ENCODE measurements at places on chromosomes 7 and 10.
A peak's percentile ranks its signal among the peaks of the same experiment; 100 is the strongest.

GRCh38 chr10:18650404-18650997 is 886 bp downstream of the NSUN6 start:
- peak; percentile 12 for DNase-seq
- H3K27me3 ChIP-seq = no peaks in the 10 kb centered on the region
- H3K27ac ChIP-seq = peak overlapping the region; percentile 96

- DNase-seq = no peak
- H3K36me3 ChIP-seq = no peaks in the 10 kb centered on the region
- no peaks in the 10 kb centered on the region for H3K27me3 ChIP-seq
- H3K4me3 ChIP-seq = no peak overlapping the region
- H3K4me1 ChIP-seq = no peaks in the 10 kb centered on the region
- H3K27ac ChIP-seq = no peak overlapping the region
Measured at GRCh38 chr7:78587443-78588044, 789.0 kb downstream of the PHTF2 start.

DNA sequence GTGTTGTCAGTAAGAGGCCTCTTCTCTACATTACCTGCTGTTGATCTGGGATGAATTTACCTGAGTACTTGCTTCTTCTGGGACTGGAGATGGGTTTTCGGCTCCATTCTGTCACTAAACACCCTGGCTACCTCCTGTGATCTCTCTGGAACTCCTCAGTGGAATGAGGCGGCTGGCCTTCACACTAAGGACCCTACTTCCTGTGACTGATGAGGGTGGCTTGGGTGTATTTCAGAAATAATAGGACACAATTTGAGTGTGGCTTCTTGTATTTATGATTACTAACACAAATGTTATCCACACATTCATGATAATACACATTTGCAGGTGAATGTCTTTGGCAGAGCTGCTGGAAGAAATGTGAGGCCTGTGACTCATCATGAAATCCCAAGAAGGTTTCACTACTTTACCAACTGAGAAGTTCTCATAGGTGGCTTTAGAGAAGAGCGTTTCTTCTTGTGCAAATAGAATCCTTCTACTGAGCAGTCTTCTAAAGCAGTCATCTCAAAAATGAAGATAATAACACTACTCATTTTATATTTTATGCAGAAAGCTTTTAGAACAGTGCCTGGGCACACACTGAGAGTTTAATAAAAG is 21.3 kb upstream of the EVX1 start:
- no peak overlapping the region for H3K4me3 ChIP-seq
- H3K27ac ChIP-seq = no peak overlapping the region
- no peaks in the 10 kb centered on the region for H3K36me3 ChIP-seq
- peaks cover 12% of the 10 kb centered on the region for H3K4me1 ChIP-seq

- H3K36me3 ChIP-seq = peaks cover 3% of the 10 kb centered on the region
- DNase-seq = no peak
- no peak overlapping the region for H3K27ac ChIP-seq
- peaks cover 22% of the 10 kb centered on the region for H3K4me1 ChIP-seq
- no peak overlapping the region for H3K4me3 ChIP-seq
Measured at GRCh38 chr10:119496273-119496672, 46.2 kb downstream of the RGS10 start.

GRCh38 chr7:116236020-116236630 is 25.8 kb downstream of the TES start:
- peak; percentile 66 for DNase-seq
- H3K4me3 ChIP-seq = no peak overlapping the region
- H3K4me1 ChIP-seq = peaks cover 9% of the 10 kb centered on the region
- H3K27me3 ChIP-seq = no peaks in the 10 kb centered on the region
- H3K36me3 ChIP-seq = peaks cover 5% of the 10 kb centered on the region
- no peak overlapping the region for H3K27ac ChIP-seq

GRCh38 chr7:38432671-38433070 is 159.2 kb upstream of the TARP start:
- H3K27ac ChIP-seq = no peak overlapping the region
- no peaks in the 10 kb centered on the region for H3K4me1 ChIP-seq
- H3K36me3 ChIP-seq = no peaks in the 10 kb centered on the region
- H3K4me3 ChIP-seq = no peak overlapping the region

GRCh38 chr10:71347587-71348395 is 28.7 kb downstream of the SLC29A3 start:
- no peak overlapping the region for H3K4me3 ChIP-seq
- DNase-seq = no peak
- H3K27me3 ChIP-seq = no peaks in the 10 kb centered on the region
- peaks cover 3% of the 10 kb centered on the region for H3K4me1 ChIP-seq
- H3K27ac ChIP-seq = no peak overlapping the region

DNA sequence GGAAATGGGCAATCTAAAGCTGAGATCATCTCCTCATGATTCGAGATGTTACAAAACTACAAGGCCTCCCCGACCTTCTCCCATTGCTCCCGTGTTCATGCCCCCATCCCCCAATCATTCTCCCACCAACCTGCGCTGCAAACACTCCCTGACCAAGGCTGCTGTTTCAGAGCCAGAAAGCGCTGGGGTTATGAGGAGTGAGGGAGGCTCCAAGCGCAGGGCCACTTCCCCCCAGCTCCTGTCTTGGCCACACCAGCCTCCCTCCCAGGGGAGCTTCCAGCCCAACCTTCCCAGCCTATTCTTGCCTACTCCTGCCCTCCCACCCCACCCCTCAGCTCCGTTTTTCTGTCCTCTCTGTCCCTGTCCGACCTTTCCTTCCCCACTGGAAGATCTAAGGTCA is 14.7 kb upstream of the NODAL start:
- no peak for DNase-seq
- peaks cover 11% of the 10 kb centered on the region for H3K4me1 ChIP-seq
- no peak overlapping the region for H3K4me3 ChIP-seq
- no peak overlapping the region for H3K27ac ChIP-seq
- H3K36me3 ChIP-seq = no peaks in the 10 kb centered on the region

DNA sequence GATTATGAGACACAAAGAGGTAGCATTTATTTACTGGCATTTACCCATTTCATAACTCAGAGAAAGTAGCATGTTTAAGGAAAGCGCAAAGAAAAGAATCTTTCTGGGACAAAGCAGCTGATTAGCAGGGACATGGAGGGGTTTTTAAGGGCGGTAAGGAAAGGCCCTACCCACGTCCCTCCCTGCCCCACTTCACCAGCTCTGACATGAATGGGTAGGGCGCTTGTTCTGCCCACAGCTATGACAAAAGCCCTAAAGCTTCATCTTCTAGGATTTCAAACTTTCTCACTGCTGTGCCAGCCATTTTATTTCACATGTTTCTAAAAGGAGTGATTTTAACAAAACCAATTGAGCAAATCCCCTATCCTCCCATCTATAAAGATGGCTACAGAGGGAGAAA is 406.9 kb upstream of the KLF6 start:
- H3K4me1 ChIP-seq = peaks cover under 1% of the 10 kb centered on the region
- H3K36me3 ChIP-seq = no peaks in the 10 kb centered on the region
- no peaks in the 10 kb centered on the region for H3K27me3 ChIP-seq
- no peak for DNase-seq
- no peak overlapping the region for H3K27ac ChIP-seq

DNA sequence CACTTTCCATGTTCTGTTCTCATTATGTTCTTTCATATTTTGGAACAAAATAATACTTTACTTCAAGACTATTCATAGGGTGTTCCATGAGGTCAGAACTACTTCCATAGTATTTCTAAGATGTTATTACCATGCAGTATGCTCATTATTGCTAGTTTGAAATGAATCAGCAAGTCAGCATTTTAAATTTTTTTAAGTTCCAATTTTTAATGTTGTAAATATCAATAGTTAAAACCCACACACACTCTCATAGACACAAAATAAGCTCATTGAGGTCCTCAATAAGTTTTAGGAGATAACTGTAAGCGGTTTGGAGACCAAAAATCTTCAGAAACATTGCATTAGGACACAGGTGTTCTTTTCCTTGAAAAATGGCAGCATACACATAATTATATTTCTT is 550.7 kb downstream of the AUTS2 start:
- H3K4me3 ChIP-seq = no peak overlapping the region
- H3K27me3 ChIP-seq = no peaks in the 10 kb centered on the region
- H3K27ac ChIP-seq = no peak overlapping the region
- no peaks in the 10 kb centered on the region for H3K4me1 ChIP-seq
- no peak for DNase-seq

GRCh38 chr7:9391221-9391620 is 957.8 kb downstream of the NXPH1 start:
- H3K4me1 ChIP-seq = no peaks in the 10 kb centered on the region
- no peaks in the 10 kb centered on the region for H3K27me3 ChIP-seq
- no peak overlapping the region for H3K27ac ChIP-seq
- H3K36me3 ChIP-seq = no peaks in the 10 kb centered on the region
- no peak for DNase-seq

DNA sequence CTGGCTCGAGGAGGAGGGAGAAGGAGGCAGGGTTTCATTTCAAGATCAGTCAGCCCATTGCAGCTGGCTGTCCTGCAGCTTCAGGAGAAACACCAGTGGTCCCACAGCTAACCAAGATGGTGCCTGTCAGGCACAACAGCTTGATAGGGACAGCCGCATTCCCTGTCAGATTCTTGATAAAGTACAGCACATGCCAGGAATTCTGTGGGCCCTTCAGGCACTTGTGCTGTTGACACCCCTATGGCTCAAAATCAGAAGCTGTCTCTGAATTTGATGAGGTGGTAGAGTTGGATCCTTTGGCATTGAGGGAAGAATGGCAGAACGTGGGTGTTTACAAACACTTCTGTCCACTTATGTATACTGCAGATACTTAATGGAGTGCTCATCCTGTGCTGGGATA is 354.3 kb downstream of the KCNMA1 start:
- no peaks in the 10 kb centered on the region for H3K4me1 ChIP-seq
- no peaks in the 10 kb centered on the region for H3K36me3 ChIP-seq
- H3K4me3 ChIP-seq = no peak overlapping the region

- DNase-seq = peak; percentile 16
- no peaks in the 10 kb centered on the region for H3K4me1 ChIP-seq
- H3K27ac ChIP-seq = no peak overlapping the region
- no peak overlapping the region for H3K4me3 ChIP-seq
- no peaks in the 10 kb centered on the region for H3K36me3 ChIP-seq
Measured at GRCh38 chr10:120420421-120420820, 36.6 kb upstream of the PLPP4 start.

- H3K36me3 ChIP-seq = no peaks in the 10 kb centered on the region
- no peak overlapping the region for H3K27ac ChIP-seq
- H3K4me1 ChIP-seq = peaks cover 12% of the 10 kb centered on the region
- H3K4me3 ChIP-seq = no peak overlapping the region
- no peak for DNase-seq
- peaks cover 49% of the 10 kb centered on the region for H3K27me3 ChIP-seq
Measured at GRCh38 chr7:20790375-20790774, 3.7 kb upstream of the SP8 start.

GRCh38 chr10:44975431-44976331 is 2.9 kb downstream of the DEPP1 start:
- DNase-seq = no peak
- H3K4me1 ChIP-seq = peaks cover 76% of the 10 kb centered on the region
- peak overlapping the region; percentile 97 for H3K4me3 ChIP-seq
- no peaks in the 10 kb centered on the region for H3K36me3 ChIP-seq
- H3K27ac ChIP-seq = no peak overlapping the region
- H3K27me3 ChIP-seq = no peaks in the 10 kb centered on the region

DNA sequence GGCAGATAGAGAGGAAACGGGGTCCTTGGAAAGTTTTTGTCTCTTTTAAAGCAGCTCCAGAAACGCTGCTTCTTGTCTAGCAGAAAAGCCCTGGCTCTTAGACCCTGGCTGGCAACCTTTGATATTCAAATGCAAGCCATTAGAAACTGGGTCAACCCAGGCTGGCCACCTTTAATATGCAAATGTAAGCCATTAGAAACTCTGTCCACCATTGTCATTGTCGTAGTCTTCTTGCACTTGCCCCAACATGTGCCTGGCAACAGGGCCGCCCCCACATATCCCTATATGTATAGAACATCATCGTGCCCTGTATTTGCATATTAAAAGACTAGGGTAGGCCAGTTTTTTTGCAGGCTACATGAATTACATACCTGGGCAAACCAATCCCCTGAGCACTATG is 621.3 kb upstream of the DPP6 start:
- no peak overlapping the region for H3K27ac ChIP-seq
- DNase-seq = no peak
- no peaks in the 10 kb centered on the region for H3K27me3 ChIP-seq

DNA sequence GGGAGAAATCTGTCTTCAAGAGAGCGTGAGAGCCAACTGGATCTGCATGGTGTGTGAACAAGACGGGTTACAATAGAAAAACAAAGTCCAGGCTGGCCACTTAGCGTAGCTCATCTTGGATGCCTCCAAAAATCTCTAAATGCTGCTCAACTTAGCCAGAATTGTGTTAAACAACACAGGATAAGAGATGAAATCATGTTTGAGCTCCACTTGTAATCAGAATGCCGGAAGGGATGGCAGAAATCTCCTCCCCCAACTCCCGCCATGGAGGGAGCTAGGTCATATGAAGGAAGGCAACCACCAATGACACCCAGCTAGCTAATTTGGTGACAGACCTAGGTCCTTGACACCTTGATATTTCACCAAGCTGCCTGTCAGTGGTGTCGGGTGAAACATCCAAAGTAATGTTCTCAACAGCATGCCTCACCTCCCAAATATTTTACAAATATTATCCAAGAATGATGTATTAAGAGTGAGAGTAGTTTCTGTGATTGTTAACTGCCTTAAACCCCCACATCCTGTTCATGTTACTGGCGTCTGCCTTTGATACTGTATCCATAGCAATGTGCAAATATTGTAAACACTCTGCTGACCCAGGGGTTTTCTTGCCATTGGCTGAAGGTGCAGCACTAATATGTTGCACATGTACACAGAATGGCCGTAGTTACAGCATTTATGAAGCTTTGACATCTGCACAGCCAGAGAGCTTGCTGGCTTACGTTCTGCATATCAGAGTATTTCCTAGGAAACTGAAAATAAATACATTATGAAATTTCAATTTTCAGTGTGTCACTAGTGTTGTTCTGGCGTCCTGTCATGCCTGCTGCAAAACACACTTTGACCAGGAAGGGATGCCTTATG is 25.8 kb downstream of the TMEM254 start:
- no peaks in the 10 kb centered on the region for H3K27me3 ChIP-seq
- no peak overlapping the region for H3K4me3 ChIP-seq
- peak; percentile 96 for DNase-seq
- H3K27ac ChIP-seq = peak overlapping the region; percentile 90
- no peaks in the 10 kb centered on the region for H3K36me3 ChIP-seq

DNA sequence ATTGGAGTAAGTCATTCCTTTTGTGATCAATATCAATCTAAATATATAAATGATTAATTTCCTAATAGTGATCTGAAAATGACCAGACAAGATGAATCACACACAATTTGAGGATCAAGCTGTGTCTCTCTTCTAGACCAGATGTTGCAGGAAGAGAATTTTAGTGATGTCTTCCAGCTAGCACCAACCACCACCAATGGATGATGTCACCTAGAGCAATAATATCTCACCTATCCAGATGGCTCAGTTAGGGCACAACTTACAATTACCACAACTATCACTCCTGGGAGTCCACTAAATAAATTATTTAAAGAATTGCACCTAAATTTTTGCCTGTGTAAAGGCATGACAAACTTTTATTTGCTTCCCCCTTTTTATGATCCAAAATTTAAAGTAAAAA is 25.2 kb downstream of the RELN start:
- H3K4me3 ChIP-seq = no peak overlapping the region
- no peaks in the 10 kb centered on the region for H3K4me1 ChIP-seq
- H3K27ac ChIP-seq = no peak overlapping the region
- no peaks in the 10 kb centered on the region for H3K27me3 ChIP-seq
